ENCODE measurements at places on chromosomes 6 and 20.
A peak's percentile ranks its signal among the peaks of the same experiment; 100 is the strongest.

- no peak for DNase-seq
Observed at GRCh38 chr6:24454452-24454851, 34.9 kb downstream of the GPLD1 start.

- peak; percentile 64 for DNase-seq
Observed at GRCh38 chr6:41682056-41682477, 43.8 kb downstream of the MDFI start.

DNA sequence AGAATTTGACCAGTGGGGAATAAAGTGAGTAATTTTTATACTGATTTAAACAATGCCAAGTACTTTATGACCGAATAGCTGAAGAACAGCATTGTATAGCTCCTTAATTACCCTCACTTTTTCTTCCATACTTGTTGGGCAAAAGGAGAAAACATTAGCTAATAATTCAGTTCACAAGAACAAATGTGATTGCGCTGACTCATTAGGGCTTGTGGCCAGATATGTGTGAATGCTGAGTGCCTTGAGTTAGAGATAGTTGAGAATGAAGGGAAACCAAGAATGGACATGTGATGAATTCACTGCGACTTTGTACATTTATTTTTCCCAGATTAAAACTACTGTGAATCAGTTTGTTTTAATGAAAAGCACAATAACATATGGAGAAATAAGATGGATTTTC is 669.4 kb downstream of the TFAP2A start:
- no peak for DNase-seq

DNA sequence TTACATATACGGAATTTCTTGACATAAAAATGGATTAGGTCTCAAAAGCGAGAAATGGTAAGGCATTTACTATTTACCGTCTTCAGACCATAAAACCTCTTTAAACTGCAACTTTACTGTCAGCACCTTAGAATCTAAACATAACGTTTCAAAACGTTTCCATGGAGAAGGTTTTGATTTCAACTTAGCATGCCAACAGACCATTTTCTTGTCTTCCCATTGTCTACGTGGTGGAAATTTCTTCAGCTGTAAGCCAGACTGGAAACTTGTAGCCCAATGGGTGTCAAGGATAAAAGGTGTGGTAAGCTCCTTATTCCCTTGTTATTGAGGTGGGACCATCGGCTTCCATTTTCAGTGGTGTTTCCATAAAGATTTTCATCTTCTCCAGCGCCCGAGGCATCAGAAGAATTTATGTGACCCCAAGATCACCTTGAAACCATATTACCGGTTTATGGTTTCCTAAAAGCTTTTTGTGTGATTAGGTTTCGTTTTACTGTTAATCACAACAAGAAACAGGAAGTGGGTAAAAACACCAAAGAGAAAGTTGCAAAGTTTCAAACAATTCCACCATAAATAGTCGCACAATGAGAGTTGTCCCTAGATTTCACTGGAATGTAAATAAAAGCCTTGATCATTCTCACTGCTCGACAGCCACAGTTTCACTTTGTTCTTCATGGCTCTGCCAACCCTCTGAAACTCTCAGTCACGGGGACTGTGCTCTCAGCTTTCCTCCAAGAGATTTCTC is 63.0 kb upstream of the CD2AP start:
- DNase-seq = no peak

GRCh38 chr6:148313488-148313887 is 29.1 kb upstream of the SASH1 start:
- DNase-seq = no peak

DNA sequence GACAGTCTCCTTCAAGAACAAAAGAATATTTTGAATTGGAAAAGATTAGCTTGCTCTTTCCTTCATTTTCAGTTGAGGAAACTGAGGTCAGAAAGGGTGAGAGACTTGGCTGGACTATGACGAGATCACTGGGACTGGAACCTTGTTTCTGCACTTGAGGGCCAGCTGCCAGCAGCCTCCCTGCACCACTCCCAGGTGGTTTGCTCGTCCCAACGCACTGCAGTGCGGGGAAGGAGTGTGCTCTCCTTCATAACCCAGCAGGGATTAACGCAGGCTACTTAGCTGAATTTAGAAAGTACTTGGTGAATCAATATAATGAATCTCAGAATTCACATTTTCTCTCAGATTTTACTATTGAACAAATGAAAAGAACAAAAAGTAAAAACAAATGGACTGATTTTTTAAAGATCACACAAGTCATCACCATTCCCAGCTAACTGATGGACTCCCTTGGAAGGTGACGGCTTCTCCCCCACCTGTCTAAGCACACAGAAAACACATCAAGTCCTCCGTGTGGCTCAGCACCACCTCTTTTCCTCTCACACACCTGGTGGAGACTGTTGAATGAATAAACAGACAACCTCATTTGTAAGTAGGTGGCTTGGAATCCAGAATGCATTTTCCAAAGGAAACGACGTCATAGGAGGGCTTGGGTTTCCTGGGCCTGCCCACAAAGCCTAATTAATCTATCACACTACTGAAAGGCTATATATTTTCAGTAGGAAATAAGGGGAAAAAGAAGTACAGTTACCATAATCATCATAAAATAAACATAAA is 121.0 kb downstream of the QRSL1 start:
- DNase-seq = no peak

- DNase-seq = no peak
Observed at GRCh38 chr6:49570474-49571079, 20.1 kb downstream of the C6orf141 start.

- DNase-seq = no peak
Observed at GRCh38 chr6:155038104-155038503, 43.0 kb downstream of the TIAM2 start.

GRCh38 chr20:61913423-61914225 is 152.1 kb downstream of the TAF4 start:
- no peak for DNase-seq

- DNase-seq = no peak
Observed at GRCh38 chr6:156859686-156860085, 82.5 kb downstream of the ARID1B start.

- peak; percentile 8 for DNase-seq
Observed at GRCh38 chr6:25366903-25367545, 87.8 kb downstream of the CARMIL1 start.

GRCh38 chr20:31587545-31588389 is 17.3 kb upstream of the ID1 start:
- DNase-seq = no peak

DNA sequence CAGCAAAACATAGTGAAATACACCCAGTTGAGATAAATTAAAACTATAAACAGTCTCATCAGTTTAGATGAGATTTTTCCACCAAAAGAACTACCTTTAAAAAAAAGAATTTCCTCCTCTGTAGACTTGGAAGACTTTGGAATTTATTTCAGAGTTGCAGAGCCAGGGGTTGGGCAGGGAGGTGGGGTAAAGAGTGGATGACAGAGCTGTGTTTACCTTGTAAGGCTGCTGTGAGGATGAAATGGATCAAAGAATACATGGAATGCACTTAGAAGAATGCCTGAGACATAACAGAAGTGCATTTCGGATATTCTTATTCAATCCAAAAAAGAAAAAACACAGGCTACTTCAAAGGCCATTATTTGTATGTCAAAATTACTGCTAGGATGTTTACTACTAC is 6.4 kb upstream of the LY86 start:
- DNase-seq = no peak

DNA sequence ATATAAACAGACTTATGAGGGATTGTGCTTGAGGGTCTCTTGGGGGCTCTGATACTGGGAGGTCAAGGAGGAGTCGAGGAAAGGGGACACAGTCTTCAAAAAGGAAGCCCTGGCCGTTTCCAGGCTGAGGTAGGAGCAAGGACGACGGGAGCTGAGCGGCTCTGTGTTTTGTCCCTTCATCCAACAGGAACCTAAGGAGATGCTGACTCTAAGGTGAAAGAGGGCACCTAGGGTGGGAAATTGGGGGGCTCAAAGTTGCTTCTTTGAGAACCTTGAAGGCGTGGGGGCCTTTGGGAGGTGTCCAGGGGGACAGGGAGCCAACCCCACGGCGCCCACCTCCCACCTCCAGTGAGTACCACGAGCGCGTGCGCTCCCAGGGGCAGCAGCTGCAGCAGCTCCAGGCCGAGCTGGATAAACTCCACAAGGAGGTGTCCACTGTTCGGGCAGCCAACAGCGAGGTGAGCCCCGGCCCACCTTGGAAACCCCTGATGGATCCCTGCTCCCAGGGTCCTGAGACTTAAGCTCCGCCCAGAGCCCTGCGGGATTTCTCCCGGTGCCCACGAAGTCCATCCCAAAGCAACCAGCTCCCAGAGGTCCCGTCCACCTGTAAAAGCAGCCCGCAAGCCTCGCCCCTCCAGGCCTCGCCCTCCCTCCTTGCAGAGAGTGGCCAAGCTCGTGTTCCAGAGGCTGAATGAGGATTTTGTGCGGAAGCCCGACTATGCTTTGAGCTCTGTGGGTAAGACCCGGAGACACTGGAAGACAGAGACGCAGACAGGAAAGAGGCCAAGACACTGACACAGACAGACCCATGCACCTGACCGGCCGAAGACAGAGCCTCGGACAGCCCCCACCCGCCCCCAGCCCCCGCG is 2.9 kb downstream of the SPAG4 start:
- no peak for DNase-seq

DNA sequence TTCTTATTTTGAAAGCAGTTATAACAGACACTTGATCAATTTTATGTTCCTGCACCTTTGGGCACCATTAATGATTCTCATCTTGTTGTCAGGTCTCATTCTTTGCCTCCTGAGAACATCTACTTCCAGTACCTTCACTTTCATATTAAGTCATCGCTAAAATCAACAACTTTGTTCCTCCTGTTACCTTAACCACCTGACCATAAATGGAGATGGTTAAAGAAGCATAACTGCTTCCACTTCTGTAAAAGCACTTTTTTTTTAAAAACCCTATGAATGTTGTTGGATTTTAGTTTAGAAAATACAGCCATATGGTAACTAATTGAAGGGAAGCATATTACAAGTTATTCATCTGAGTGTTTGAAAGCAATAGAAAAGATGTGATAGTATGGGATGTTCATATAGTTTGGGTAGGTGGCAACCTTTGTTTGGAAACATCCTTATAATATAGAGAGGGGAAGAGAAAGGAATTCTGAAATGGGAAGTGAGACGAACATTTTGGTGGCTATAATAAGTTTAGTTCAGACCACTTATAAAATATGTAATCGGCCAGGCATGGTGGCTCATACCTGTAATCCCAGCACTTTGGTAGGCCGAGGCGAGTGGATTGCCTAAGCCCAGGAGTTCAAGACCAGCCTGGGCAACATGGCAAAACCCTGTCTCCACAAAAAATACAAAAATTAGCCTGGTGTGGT is 53.9 kb downstream of the AFG1L start:
- DNase-seq = no peak

DNA sequence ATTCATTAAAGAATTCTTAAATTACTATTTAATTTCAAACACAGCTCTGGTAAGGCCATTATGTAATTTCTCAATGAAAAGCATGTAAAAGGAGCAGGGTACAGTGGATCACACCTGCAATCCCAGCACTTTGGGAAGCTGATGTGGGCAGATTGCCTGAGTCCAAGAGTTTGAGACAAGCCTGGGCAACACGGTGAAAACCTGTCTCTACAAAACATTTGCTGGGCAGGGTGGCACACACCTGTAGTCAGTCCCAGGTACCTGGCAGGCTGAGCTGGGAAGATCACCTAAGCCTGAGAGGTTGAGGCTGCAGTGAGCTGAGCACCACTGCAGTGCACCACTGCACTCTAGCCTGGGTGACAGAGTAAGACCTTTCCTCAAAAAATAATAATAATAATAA is 37.4 kb downstream of the MDN1 start:
- no peak for DNase-seq

DNA sequence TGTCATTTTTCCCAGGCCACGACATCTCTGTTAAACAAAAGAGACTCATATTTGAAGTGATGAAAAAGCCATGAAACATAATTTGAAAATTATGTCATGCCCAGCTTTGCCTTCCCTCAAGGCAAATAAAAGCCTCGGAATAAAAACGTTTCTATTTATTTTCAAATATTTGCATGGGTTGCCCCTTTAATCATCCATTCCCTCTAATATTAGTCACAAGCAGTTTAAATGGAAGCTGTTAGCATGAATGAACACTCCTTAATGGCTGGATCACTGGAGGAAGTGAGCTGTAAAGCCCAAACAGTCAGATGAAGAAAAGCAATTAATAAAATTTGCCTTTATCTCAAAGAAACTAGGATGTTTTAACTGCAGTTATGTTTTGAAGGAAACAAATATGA is 69.3 kb upstream of the STMND1 start:
- no peak for DNase-seq

GRCh38 chr6:133040803-133041419 is 200.2 kb upstream of the EYA4 start:
- DNase-seq = no peak

DNA sequence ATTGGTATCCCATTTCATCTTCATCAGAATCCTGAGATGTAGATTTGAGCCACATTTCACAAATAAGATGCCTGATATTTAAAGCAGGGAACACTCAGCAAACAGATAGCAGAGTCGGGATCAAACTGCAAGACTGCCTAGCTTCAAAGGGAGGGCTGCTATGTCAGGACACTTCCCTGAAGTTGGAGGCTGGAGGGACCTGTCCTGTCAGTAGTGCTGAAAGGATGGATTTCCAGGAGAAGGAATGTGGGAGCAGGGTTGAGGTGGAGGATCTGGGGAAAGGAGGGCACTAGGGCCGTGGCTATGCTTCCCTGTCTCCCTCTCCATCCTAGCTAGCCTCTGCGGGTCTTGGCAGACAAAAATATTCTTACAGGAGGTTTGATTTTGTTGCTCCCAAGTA is 32.2 kb downstream of the COX4I2 start:
- DNase-seq = no peak

- DNase-seq = no peak
Observed at GRCh38 chr6:8860671-8861070, 425.3 kb upstream of the SLC35B3 start.

Data from activated CD4-positive, alpha-beta T cell treated with anti-CD3 and anti-CD28 coated beads, Interleukin-2, amount 50 U/mL, for 4 hours (primary cell).